ENCODE measurements at places on chromosomes 11 and 22. TPM values are rescaled to one million over a fixed set of nuclear protein-coding genes. Genes with fewer than 3 reads are reported as not detected.

MYRF gene
- total RNA-seq: 2.3 TPM

RASD2 gene
- total RNA-seq: not detected

GAL3ST1 gene
- not detected for total RNA-seq

E2F8 gene
- 0.36 TPM for total RNA-seq

BEST1 gene
- 3.4 TPM for total RNA-seq

SCN4B gene
- total RNA-seq: not detected

BANF1 gene
- total RNA-seq: 48.0 TPM

SCGB1C1 gene
- total RNA-seq: not detected

CYP2D6 gene
- 0.18 TPM for total RNA-seq

TMEM134 gene
- 46.2 TPM for total RNA-seq

POTEH gene
- not detected for total RNA-seq

INPP5J gene
- not detected for total RNA-seq

POU2AF3 gene
- total RNA-seq: not detected

APLNR gene
- 0.65 TPM for total RNA-seq

SLC22A12 gene
- total RNA-seq: not detected
